Nucleus accumbens (tissue), 56 donors: ENCODE measurements at places on chromosomes 12 and 14.

GRCh38 chr14:96617635-96618034, 115.5 kb downstream of the PAPOLA start:
- no peak for DNase-seq

DNA sequence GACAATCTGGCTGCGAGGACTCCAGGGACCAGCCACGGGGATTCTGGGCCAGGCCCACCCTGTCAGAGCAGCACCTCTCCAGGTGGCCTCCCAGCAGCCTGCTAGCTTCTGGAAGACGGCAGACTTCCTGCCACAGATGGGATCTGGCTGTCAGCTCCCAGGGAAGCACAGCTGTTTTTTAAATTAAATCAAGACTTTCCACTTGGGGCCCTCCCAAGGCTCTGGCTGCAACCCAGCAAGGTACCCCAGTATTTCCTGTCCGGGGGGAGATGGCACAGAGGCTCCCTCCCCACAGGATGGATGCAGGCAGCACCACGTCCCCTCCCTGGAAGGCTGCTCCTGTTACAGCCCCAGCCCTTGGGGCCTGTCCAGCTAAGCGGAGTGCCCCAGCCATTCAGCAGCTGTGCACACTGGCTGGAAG, 56.9 kb downstream of the ACTN1 start:
- no peak for DNase-seq

DNA sequence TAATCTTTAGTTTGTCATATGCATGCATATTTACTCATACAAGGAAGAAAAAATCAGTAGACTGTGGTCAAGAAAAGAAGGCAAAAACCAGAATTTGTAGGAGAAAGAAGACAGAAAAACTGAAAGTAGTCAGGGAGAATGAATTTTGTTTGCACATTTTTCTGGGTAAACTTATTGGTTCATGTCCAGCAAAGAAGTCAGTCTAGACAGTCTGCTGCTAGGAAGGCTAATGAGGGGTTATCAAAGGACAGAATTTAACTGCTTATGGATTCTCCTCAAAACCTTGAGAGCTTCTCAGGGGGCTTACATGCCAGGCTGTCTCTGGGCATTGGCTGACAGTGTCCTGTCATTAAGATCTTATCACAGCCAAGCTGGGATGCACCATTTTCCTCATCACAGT, 293.9 kb downstream of the RPAP3 start:
- DNase-seq: no peak

- no peak for DNase-seq
These were observed 60.7 kb upstream of the SAV1 start for GRCh38 chr14:50728836-50729235.

DNA sequence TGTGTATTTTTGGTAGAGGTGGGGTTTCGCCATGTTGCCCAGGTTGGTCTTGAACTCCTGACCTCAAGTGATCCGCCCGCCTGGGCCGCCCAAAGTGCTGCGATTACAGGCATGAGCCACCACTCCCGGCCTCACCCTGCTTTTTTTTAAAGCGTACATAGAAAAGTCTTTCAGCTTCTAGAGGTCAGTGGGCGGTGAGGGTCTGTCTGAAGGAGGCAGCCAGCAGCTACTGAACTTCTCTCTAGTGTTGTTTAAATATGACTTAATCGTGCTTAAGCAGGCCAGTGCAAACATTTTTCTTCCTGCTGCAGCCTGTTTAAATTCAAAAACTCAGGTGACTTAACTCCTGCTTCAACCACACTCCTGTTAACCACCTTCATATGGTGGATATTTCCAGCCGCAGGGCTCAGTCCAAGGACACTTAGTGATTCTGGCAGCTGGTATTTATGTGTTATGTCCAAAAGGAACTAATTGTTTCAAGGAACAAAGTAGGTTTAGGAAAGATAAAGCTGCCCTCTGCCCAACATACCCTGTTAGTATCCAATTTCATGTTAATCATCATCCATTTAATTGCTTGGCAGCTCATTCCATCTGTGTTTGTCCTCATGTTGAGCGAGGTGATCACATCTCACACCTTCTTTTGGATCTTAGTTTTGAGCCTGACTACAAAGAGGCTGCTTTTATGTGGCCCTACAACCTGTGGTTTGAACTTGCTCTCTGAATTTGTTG, 2.0 kb downstream of the PRKAB1 start:
- no peak for DNase-seq

- DNase-seq: no peak
These were observed 193.4 kb upstream of the AMIGO2 start for GRCh38 chr12:47273191-47273626.

GRCh38 chr14:69241577-69241976, 18.4 kb upstream of the GALNT16 start:
- DNase-seq: no peak

DNA sequence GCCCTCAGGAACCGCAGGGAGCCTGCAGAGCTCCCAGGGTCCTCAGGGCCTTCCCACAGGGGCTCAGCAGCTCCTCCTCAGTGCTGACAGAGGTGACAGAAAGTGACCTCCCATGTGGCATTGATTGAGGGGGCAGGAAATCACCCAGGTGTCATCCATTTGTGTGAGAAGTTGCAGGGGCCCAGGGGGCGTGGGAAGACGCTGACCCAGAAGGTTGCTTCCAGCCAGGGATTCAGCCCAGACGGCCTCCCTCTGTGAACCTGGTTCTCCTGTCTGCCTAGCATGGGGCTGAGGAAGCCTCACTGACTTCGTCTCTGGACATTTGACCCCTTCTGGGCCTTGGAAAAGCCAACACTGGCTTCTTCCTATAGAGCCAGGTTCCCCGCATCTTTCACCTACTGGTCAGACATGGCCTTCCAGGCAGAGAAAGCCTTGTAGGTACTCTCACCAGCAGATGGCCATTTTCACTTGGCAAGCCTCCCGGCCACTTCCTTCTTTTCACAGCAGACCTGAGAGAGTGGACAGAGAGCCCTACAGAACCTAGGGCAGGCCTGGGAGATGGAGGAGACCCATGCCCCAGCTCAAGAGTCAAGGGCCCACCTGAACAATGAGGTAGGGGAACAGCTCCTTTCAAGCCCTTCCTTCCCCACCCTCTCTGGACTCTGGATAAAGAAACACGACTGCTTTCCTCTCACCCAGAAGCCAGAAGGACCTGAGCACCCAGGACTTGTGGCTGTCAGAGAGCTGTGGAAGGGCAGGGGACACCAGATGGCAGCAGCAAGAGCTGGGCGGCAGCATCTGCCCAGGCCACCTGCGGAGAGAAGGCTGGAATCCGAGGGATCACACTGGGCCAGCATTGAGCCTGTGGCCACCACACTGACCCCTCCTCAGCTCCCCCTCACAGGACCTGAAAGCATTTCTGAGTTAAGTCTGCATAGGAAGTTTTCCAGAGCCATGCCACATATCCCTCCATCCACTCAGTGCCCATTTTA, 377.8 kb downstream of the DPF3 start:
- DNase-seq: no peak

GRCh38 chr12:127911291-127911690, 355.7 kb upstream of the TMEM132C start:
- no peak for DNase-seq

- DNase-seq: peak; percentile 33
These were observed 55.6 kb downstream of the SYNE3 start for GRCh38 chr14:95460647-95461478.

DNA sequence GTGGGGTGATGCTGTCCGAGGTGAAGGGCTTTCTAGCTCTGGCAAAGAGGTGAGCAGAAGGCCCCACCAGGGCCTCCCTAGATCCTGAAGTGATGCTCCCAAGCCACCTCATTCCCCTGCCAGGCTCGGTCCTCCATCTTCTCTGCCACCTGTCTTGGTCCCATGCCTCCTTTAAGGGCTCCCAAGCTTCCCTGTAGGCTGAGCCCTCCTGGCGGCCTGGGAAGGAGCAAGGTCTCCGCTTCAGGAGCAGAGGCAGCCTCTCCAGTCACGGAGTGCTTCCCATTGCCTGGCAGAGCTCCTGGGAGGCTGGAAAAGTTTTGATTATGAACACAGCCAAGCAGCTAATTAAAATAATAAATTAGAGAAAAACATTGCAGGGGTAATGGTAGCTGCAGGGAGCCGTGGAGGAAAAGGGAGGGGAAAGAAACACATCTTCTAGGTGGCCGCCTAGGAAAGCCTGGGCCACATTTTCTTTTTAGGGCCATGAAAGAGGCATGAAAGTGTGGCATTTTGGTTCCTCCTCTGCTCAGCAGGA, 160.0 kb upstream of the PRMT8 start:
- DNase-seq: no peak

- no peak for DNase-seq
These were observed 44.2 kb upstream of the DDX11 start for GRCh38 chr12:31029468-31029867.

- DNase-seq: no peak
These were observed 102.8 kb downstream of the SCAF11 start for GRCh38 chr12:45887544-45887943.

DNA sequence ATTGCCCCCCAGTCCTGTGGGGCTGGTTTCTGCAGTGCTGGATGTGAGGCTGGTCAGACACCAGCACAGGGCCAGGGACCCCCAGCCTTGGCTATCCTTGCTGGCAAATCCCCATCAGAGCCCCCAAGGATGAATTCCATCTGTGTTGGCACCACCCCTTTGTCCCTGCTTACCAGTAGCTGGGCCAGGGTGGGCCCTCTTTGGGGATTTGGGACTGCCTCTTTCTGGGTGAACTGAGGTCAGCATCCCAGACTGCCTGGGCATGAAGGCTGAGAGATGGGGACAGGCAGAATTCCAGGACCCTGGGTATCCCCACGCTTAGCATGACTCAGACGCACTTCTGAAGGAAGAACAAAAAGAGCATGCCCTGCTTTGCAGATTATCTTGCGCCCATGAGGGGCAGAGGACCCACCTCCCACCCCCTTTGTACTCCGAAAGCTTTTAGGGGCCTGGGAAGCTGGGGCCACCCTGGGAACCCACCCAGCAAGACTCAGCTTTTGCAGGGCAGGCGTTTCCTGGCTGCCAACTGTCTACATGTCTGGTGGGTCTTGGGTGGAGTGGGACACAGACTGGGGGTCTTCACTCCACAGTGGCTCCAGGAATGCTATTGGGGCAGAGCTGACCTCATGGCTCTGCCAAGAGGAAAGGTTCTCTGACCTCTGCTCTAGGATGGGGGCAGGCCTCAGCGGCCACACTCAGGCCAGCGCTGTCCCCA, 26.8 kb downstream of the RFLNA start:
- no peak for DNase-seq

- no peak for DNase-seq
These were observed 19.5 kb upstream of the GAS2L3 start for GRCh38 chr12:100553936-100554335.
